ENCODE measurements at places on chromosomes 5 and 9. TPM values are rescaled to one million over a fixed set of nuclear protein-coding genes. Genes with fewer than 3 reads are reported as not detected.

The WNK2 gene
- 0.24 TPM for total RNA-seq

The C5orf58 gene
- total RNA-seq: not detected

The DRD1 gene
- not detected for total RNA-seq

The KIF12 gene
- total RNA-seq: not detected

The TLE1 gene
- total RNA-seq: 16.3 TPM

The LRRC19 gene
- not detected for total RNA-seq

The PFN3 gene
- not detected for total RNA-seq

The NR6A1 gene
- 3.1 TPM for total RNA-seq

The FRRS1L gene
- not detected for total RNA-seq

The PCDHB13 gene
- total RNA-seq: 0.09 TPM

The TNC gene
- not detected for total RNA-seq
